ENCODE measurements at places on chromosomes 7 and 10.

- no peak for DNase-seq
These were observed 433 bp upstream of the TRIM4 start for GRCh38 chr7:99919814-99920112.

GRCh38 chr7:116678780-116679179, 6.8 kb downstream of the MET start:
- DNase-seq = no peak

GRCh38 chr7:24732646-24733413, 24.4 kb downstream of the GSDME start:
- no peak for DNase-seq

DNA sequence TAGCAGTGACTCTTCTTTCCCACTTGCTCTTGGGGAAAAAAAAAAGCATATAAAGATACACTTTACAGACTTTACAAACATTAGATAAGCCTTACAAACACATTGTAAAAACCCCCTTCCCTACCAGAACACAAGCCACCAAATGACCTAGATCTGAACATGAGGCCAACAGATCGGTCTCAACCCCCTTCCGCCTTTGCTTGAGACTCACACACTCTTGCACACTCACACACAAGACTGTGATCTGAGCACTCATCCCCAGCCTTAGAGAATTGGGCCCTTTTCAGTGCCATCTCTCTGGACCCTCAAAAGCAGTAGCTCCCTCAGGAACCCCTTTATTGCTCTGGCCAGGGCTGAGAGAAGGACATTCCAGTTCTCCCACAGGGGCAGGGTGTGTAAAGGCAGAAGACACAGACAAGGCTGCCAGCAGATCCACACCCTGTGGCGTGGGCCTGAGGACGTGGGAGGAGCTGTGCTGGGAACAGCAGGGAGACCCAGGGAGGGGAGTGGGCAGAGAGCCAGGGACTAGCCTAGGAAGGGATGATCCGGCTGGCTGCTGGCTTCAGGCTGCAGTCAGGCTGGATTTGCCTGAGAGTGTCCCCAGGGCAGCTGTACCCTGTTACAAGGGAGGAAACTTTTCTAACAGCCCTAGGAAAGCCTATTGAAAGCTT, 206.7 kb downstream of the KIAA1217 start:
- DNase-seq = no peak

DNA sequence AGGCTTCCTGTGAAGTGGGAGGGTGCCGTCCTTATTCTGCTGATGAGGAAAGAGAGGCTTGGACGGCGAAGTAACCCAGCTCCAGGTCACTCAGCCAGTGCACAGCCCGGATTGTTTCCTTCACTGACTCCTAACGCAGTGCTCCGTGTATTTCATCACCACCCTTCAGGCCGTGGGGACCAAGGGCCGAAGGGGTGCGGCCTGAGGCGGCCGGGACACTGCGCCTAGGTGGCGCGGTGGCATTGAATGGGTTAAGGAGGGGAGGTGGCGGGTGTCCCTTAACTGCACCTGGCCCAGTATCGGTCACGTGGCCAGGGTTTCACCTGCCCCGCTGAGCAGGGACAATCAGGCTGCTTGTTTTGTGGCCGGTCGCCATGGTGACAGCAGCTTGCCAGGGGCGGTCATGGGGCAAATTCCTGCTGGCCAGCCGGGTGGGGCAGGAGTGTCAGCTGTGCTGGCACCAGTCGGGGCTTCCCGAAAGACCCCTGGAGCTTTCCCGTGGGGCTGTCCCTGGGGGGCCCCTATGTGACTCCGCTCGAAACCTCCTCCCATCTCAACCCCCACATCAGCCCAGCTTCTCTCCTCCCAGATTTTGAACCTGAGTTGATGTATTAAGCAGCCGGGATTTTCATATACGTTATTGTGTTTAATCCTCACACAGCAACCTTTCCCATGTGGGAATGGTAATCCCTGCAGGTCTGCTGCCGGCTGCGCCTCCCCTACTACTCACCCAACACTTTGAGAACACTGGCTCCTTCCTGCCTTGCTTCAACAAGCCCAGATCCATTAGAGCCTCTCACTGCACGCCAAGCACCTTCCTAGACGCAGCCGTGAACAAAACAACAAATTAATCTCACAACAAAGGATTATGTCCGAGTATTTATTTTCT, 4.4 kb upstream of the ABHD11 start:
- DNase-seq = no peak

GRCh38 chr7:7959979-7960670, 8.5 kb upstream of the GLCCI1 start:
- no peak for DNase-seq

GRCh38 chr7:1505731-1506550, 1.8 kb upstream of the INTS1 start:
- DNase-seq = no peak

DNA sequence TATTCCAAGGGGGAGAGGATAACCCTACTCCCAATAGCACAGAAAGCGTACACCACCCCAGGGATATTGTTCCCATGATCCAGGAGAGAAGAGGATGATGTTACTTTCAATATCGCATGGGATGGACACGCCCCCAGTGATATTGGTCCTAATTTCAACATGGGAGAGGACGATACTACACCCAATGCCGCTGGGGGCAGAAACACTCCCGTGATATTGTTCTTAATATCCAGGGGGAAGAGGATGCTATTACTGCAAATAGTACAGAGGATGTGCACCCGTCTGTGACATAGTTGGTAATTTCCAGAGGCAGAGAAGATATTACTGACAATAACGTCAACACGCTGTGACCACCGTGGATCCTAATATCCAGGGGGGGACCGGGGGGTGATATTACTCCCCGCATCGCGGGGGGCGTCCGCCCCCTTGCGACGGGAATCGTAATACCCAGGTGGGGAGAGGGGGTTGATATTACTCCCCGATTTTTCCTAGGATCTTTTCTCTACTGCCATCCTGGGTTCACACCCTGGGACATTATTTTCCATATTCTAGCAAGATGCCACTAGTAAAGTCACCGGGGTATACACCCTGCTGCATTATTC, 16.6 kb downstream of the MEIG1 start:
- DNase-seq = no peak

DNA sequence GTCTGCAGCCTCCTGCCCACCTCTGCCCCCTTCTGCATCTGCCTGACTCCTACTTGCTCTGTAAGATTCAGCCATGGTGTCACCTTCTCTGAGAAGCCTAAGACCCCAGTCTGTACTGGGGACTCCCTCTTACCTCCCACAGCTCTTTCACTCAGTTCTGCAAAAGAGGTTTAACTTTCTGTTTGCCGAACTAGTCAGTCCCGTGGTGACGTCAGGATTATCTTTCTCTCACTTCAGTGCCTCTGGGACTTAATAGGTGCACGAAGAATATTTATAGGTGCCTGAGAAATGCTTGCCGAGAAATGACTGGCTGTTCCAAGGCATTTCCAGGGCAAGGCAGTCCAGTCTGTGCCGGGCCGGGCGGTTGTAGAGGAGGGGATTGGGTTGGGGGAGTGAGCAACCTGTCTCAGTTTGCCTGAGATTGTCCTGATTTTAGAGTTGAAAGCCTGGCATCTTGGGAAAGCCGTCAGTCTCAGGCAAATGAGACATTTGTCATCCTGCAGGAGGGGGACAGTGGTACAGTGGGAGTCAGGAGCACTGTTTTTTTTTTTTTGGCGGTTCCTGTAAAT, 227.5 kb upstream of the NPVF start:
- DNase-seq = no peak

DNA sequence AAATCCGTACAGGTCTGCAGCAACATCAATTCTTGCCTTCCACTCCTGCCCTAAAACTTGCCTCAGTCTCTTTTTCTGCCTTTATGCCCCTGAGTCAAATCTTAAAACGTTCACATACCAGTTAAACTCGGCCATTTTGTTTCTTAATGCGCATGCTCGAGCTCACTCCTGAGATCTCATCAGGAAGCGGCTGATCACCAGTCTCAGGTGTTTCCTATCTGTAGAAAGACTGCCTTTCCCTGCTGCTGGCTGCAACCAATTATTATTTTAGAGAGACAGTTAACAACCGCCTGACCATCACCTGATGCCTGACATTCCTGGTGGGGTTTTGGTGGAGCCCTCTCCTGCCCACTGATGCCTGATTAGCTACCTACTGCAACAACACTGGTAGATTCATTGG, 70.2 kb upstream of the TMEM140 start:
- no peak for DNase-seq

GRCh38 chr10:131203456-131204357, 107.8 kb downstream of the TCERG1L start:
- no peak for DNase-seq

DNA sequence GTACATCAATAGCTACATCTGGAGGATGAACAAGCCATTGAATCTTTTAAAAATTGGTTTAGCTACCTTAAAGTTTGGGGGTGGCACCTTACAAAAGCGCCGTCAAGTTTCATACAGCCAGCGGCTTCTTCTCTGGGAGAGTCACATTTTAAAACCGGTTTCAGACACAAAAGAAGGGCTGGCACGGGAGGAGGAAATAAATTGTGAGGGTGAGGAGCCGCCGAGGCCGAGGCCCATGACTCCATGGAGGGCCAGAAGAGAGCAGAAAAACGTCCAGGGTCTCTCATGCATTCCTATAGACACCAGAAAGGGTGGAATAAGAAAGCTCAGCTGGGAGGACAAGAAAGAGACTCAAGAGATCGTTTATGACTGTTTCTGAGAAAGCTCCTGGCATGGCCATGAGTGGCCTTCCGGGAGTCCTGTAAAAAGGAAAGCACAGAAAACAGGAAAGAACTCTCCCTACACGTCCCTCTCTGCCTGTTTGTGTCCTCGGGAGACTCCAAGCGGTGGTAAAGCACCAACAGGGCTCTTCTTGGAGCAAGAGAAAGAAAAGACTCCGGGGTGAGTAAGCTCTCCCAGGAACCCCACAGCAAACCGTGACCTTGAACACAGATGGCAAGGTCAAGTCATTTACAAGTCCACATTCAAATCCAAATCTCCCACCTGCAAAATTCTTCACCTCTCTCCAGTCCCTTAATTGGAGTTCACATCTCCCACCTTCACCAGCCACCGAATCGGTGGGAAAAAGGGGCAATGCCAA, 1.8 kb downstream of the FRAT2 start:
- no peak for DNase-seq

DNA sequence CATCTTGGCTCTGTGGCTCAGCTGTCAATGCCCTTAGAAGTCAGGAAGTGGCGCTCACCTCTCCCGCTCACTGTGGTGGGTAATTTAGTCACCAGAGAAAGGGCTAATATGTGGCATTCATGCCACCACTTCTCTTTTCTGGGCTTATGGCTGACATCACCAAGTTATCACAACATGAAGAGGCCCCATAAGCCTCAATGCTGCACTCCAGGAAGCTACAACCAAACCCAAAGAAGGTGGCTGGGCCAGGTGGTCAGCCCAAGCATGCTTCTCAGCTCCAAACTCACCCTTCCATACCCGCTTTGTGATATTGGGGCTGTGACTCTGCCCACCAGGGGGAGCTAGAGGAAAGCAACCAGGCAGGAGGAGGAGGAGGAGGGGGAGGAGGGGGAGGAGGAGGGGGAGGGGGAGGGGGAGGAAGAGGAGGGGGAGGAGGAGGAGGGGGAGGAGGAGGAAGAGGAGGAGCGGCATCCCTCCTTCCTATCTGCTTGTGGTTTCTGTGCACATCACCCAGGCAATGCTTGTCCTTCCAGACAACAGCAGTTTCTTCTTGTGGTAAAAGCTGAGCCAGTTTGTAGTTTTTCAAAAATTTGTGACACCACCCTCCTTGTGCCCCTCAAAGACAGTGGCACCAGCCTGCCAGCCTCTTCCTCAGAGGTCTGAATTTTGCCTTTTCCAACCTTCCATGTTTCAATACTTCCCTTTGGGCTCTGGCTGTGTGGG, 42.1 kb downstream of the CYP26A1 start:
- peak; percentile 57 for DNase-seq

DNA sequence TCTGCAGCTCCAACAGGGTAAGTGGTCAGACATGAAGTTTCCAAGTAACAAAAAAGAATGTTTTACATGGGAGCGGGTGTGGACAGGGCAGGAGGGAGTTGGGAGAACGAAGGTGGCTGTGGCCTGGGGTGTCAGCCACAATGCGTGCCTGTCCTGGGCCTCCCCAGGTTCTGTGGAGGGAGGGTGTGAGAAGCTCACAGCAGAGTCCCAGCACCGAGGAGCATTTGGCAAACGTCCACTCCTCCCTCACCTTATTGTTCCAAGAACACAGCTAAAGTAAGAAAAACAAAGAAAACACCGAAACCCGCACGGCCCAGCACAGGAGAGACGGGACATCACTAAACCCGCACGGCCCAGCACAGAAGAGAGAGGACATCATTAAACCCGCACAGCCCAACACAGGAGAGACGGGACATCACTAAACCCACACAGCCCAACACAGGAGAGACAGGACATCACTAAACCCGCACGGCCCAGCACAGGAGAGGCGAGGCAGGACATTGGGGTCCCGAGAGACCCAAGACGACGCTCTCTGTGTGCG, 226.4 kb downstream of the MAD1L1 start:
- DNase-seq = no peak

DNA sequence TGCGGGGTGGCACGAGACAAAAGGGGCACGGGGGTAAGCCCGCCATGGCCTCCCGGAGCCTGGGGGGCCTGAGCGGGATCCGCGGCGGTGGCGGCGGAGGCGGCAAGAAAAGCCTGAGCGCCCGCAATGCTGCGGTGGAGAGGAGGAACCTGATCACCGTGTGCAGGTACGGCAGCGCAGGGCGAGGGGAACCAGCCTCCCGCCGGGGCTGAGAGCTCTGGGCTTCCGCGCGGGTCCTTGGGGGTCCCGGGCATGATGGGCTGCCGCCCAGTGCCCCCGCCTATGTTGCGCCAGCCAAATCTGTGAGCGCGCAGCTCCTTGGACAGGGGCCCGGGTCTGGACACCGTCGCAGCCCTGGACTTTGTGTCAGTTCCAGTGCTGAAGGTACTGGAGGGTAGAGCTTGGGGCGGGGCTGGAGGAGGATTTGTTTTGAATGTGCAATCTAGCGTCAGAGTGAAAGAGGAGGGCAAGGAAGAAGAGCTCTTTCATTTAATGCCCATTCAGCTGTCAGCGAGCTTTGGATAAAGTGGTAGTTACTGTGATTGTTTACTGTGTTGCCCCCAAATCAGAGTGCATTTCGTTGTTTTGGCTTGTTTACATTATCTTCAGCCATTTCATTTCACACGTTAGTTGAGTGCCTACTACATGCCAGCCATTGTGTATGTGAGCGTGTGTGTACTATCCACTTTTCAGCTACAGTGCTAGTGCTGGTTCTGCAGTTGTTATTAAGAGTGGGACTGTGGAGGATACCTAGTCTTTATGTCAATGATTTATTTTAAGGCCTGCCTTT, 777 bp downstream of the RUNDC3B start:
- DNase-seq = peak; percentile 6

- DNase-seq = no peak
These were observed 182.7 kb upstream of the PLXNA4 start for GRCh38 chr7:132758986-132759385.

DNA sequence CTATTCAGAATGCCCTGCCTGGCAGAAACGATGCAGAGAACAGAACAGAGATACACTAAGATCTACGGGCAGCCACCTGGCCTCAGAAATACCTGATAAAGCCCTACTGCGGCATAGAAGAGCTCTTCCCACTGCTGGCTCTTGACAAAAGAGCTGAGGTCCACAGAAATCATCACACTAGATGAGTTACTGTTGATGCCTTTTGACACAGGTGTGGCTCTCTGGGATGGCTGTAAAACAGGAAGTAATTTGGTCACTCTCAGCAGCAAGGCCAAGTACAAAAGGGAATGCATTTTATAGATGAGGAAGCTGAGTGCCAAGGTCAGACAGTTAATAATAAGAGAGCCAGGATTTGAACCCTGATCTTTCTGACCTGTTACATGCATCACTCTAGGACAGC, 35.0 kb upstream of the ACSL5 start:
- no peak for DNase-seq

GRCh38 chr10:123325663-123326190, 171.5 kb downstream of the BUB3 start:
- DNase-seq = no peak

Data from stimulated activated CD4-positive, alpha-beta T cell treated with anti-CD3 and anti-CD28 coated beads, Interleukin-4, amount 100 ng/mL, for 4 hours (primary cell).